ENCODE measurements at places on chromosomes 4 and X.
A peak's percentile ranks its signal among the peaks of the same experiment; 100 is the strongest.

DNA sequence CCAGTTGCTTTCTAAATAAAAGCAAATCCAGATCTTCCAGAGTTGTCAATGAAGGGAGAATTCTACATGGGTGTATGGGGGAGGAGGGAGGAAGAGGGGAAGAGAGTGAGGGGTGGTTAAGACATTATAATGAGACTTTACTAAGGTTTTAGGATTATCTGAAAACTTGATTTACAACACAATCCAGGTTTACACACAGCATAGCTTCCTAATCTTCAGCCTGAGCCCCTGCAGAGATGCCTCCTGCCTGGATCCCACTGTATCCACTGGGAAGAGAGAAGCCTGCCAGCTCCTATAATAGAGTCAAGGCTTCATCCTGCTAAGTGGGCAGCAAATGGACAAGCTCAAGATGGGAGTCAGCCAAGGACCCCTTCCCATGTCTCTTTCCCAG lies 85.6 kb upstream of the KIT start:
- DNase-seq = no peak

DNA sequence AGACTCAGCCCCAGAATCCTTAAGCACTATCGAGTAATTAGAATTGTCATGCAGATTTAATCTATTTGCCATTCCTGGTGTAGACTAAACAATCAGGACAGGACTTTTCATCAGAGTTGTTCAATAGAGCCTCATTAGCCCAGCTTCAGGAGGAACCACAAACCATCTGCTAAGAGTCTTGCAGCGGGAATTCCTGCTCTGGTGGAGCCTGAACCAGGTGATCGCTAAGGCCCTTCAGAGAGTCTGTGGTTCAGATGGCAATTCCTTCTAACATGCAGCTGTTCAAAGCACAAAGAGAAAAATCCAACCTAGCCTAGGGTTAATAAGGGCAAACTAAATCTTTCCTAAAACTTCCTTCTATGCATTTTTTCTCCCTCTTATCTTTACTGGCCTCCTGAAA lies 119.1 kb upstream of the CPEB2 start:
- DNase-seq = peak; percentile 88

DNA sequence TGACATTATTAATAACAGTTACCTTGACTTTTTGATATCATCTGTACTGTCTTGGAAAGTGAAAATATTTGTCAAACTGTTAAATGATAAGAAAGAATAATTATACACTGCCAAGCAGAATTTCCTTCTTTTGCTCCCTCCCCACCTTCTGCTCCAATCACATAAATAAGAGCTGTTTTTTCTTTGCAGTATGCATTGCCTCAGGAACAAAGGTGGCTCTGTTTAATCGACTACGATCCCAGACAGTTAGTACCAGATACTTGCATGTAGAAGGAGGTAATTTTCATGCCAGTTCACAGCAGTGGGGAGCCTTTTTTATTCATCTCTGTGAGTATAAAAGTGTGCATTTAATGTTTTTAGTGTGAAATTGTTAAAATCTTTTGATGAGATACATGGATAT lies 66.1 kb downstream of the CCKAR start:
- no peak for DNase-seq

GRCh38 chrX:54933150-54933826 lies 12.7 kb downstream of the TRO start:
- no peak for DNase-seq

- DNase-seq = no peak
Observed at GRCh38 chr4:166981847-166982246, 252.4 kb downstream of the SPOCK3 start.

- DNase-seq = no peak
Observed at GRCh38 chrX:71958281-71958675, 47.6 kb downstream of the NHSL2 start.

GRCh38 chr4:172938072-172938829 lies 230.4 kb upstream of the GALNT7 start:
- DNase-seq = no peak

GRCh38 chr4:119498527-119498926 lies 130.1 kb downstream of the PDE5A start:
- no peak for DNase-seq

DNA sequence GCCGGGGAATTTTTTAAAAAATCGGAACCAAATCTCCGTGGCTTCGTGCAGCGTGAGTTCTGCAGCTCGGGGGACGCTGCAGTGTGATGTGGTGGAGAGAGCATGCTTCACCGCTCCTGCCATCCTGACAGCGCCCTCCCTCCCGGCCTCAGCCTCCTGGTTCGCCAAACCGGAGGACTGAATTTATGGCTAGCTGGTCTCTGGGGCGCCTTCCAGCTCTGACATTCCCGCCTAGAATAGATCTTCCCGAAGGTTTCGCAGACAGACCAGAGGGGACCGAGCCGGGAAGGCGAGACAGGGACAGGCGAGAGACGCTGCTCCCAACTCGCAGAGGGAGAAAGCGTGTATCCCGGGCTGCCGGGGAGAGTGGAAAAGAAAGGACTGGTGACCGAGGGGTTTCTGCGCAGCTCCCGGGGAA lies 25.9 kb downstream of the HOPX start:
- peak; percentile 67 for DNase-seq

DNA sequence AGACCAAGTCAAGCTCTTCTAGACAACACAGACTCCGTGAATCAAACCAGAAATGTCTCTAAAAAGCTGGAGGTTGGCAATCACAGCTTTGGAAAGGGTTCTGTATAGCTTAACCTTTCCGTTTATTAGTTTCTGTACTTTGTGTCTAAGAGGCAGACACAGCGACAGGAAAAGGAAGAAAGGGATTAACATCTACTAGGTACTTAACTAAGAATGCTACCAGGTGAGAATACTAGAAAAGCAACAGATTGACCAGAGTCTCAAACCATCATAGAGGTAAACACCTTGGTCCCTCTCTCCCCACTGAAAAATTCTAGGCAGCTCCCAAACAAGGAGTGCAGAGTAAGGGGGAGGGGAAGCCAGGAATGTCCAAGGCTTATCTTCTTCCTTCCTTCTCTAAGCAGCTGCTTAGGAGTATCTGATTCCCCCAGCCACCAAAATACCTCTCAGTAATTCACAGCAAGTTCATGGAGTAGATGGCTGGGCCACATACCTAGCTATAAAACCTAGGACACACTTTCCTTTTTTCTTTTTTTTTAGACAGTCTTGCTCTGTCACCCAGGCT lies 80.8 kb downstream of the APBB2 start:
- peak; percentile 78 for DNase-seq

Measured in myocyte (in vitro differentiated cells).